ENCODE measurements at places on chromosomes 2 and 18. TPM values are rescaled to one million over a fixed set of nuclear protein-coding genes. Genes with fewer than 3 reads are reported as not detected.

The TPO gene
- not detected for polyA plus RNA-seq

DNA sequence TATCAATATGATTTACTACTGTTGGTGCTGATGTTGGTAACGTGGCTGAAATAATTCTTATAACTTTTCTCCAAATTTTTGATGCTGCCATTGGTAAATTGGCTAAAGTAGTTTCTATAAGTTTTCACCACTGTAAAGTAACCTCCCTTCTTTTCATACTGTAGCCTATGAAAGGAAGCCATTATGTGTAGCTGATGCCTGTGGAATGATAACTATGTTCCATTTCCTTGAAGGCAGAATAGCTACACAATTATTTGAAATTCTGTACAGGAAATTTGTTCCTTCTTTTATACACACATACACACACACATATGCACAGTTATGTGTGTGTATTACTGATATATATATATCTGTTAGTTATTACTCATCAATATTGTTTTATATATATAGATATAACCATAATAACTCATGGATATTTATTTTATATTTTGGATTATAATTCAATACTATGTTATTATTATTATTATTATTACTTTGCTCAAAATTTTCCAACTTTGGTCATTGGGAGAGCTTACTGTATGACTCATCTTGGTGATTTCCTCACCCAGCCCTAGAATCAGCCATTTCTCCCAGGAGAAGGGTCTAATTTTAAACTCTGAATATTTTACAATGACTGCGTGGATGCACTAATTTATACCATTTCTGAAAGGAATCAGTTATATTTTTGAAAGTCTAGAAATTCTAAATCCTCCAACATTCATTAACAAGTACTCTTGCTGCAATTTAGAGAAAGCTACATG lies 1677.7 kb downstream of the SUCLG1 start:
- DNase-seq, result no peak

DNA sequence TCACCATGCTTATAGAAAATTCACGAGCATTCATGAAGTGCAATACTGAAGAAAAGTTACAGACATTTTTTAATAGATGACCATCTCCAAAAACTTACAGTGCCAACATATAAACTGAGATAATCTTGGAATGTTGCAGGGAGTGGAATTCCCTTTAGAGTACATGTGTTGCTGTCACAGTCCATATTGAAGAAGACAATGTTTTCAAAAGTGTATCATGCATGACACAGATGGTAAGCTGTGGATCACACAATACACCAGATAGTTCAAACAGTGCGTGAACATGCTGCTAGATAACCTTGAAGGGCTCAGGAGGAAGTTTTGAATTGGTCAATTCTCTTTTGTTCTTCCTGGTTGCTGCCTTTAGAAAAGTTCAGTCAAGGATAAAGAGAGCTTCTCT lies 1644.3 kb upstream of the NXPH2 start:
- DNase-seq, result no peak

DNA sequence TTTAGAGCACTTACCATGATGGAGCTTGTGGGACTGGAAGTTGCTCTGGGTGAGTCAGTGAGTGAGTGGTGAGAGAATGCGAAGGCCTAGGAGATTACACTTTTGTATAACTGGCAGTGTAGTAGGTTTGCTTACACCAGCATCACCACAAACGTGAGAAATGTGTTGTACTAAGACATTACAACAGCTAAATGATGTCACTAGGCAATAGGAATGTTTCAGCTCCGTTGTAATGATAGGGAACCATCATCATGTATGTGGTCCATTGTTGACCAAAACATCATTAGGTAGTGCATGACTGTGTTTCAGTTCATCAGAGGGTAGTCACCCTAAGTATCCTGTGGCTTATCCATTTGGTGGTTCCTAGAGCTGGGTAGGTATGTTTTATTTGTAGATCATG lies 11.9 kb downstream of the ZNF407 start:
- peak; percentile 64 for DNase-seq

DNA sequence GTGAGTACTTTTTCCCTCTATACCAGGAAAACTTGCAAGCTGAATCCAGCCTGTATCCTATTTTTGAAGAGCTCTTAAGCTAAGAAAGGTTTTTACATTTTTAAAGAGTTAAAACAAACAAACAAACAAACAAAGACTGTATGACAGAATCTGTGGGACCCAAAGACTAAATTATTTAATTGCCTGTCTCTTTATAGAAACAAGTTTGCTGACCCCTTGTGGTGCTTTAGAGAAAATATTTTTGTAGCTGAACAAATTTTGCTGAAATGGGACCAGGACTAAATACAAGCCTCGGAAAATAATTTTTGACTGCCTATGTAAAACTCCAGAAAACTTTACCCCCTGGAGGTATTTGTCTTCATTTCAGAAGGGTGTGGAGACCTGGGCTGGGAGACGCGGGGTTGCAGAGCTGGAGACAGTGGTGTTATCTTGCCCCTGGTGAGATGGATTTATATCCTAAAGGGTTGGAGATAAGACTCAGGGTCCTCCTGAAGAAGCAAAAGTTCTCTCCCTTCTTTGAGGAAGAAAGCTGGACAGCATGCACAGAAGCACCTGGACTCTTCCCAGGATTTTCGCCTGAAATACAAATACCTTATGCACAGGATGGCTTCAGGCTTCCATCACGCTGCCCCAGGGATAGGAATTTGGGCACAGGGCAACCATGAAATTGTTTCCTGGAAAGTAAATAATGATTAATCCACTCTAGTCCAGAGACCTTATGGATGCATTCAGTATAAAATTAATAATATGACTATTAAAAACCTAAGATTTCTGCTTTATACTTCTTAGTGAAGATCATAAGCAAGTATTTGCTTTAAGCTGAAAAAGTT lies 54.3 kb downstream of the TMX3 start:
- peak; percentile 27 for DNase-seq

The VPS54 gene
- polyA plus RNA-seq, result 5.9 TPM

GRCh38 chr18:76889091-76889699 lies 66.8 kb downstream of the ZNF236 start:
- no peak for DNase-seq

The TTN gene
- polyA plus RNA-seq, result 0.16 TPM
